ENCODE measurements at places on chromosomes 16 and 17. TPM values are rescaled to one million over a fixed set of nuclear protein-coding genes. Genes with fewer than 3 reads are reported as not detected.

Gene KRT12
- total RNA-seq: not detected

Gene IL32
- total RNA-seq: 7.1 TPM

Gene WNT9B
- not detected for total RNA-seq

Gene NPIPB9
- 0.96 TPM for total RNA-seq

Gene PYDC1
- total RNA-seq: not detected

Gene ORAI3
- total RNA-seq: 21.9 TPM

Gene SDR42E2
- total RNA-seq: not detected

Gene CD19
- not detected for total RNA-seq

Gene CASKIN2
- total RNA-seq: 3.5 TPM

Gene KRTAP4-5
- total RNA-seq: not detected

Gene SNX11
- 11.0 TPM for total RNA-seq

Gene WDR45B
- total RNA-seq: 72.2 TPM

Gene LYZL6
- total RNA-seq: not detected

Gene P2RX5
- 2.7 TPM for total RNA-seq

Gene SCN4A
- total RNA-seq: under 0.01 TPM

Gene KRTAP1-5
- 1.9 TPM for total RNA-seq

Gene TM4SF5
- total RNA-seq: not detected

Gene CCL7
- 2.5 TPM for total RNA-seq

Gene CCL17
- total RNA-seq: not detected

Gene LRRC37A
- total RNA-seq: 3.1 TPM

Gene RASD1
- 1.7 TPM for total RNA-seq

Gene KRT32
- not detected for total RNA-seq

Gene ARHGAP44
- total RNA-seq: 4.8 TPM

Gene TEX14
- total RNA-seq: under 0.01 TPM

Gene MT1G
- total RNA-seq: 1.5 TPM

Gene GFAP
- under 0.01 TPM for total RNA-seq

Gene TBX4
- under 0.01 TPM for total RNA-seq

Gene GRAPL
- total RNA-seq: not detected

Gene SLC13A2
- total RNA-seq: not detected

Gene WSCD1
- 0.85 TPM for total RNA-seq

Measured in regular cardiac myocyte (primary cell).